IMR-90 (cell line): ENCODE measurements at places on chromosomes 12 and 14. TPM values are rescaled to one million over a fixed set of nuclear protein-coding genes. Genes with fewer than 3 reads are reported as not detected.

GRCh38 chr14:52272375-52272774, 4.9 kb downstream of the PTGDR start:
- no peak overlapping the region for H3K4me3 ChIP-seq
- peak; percentile 40 for DNase-seq
- no peak overlapping the region for H3K27ac ChIP-seq
- H3K27me3 ChIP-seq: peaks cover 29% of the 10 kb centered on the region
- peaks cover 4% of the 10 kb centered on the region; the same call in 1 of the 2 replicates for H3K4me1 ChIP-seq
- no peaks in the 10 kb centered on the region for H3K36me3 ChIP-seq

DNA sequence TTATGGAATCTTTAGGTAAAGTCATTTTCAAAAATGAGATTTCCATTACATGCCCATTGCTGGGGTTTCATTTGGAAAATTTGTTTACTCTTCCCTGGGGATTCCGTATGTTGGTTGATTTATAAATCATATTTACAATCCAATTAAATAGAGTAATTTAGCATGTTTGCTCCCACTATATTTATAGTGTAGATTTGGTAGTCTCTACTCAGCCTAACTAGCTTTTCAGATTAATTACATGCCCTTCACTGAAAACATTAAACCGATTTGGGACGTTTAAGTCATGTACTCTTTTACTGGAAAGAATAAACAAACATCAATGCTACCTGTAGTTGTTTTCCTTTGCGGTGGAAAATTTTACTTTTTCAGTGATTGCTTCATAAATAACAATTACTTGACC, 10.4 kb downstream of the PAX9 start:
- H3K4me1 ChIP-seq: no peaks in the 10 kb centered on the region
- DNase-seq: no peak
- H3K36me3 ChIP-seq: no peaks in the 10 kb centered on the region
- H3K4me3 ChIP-seq: no peak overlapping the region
- H3K27me3 ChIP-seq: peaks cover 6% of the 10 kb centered on the region
- no peak overlapping the region for H3K27ac ChIP-seq

DNA sequence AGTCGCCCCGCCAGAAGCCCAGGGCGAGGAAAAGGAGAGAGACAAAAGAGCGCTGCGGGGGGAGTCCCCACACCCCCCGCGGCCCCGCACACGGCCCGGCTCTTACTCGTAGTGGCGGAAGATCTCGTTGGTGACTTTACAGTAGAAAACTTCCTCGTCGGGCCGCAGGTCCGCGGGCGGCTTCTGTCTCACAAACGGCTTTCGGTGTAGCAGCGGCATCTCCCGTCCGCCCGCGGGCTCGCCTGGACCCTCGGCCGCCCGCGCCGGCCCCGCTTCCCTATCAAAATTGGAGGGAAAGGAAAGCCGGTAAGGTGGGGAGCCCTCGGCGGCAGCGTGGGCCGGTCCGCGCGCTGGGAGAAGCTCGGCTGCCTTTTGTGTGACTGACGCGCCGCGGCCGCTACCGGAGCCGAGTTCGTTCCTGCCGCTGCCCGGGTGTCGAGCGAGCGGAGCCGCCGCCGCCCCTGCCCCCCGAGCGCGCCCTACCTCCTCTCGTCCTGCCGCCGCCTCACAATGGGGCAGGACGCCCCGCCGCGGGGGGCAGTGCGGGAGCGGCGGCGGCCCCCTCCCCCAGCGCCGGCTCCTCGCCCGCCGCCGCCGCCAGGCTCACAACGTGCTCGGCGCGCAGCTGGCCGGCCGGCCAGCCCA, 652 bp downstream of the BAZ1A start:
- H3K27me3 ChIP-seq: no peaks in the 10 kb centered on the region
- peaks cover 2% of the 10 kb centered on the region; the same call in 1 of the 2 replicates for H3K36me3 ChIP-seq
- peaks cover 2% of the 10 kb centered on the region; the same call in 1 of the 2 replicates for H3K4me1 ChIP-seq
- peak overlapping the region; percentile 97 for H3K27ac ChIP-seq
- H3K4me3 ChIP-seq: peak overlapping the region; percentile 96
- DNase-seq: peak; percentile 49

DNA sequence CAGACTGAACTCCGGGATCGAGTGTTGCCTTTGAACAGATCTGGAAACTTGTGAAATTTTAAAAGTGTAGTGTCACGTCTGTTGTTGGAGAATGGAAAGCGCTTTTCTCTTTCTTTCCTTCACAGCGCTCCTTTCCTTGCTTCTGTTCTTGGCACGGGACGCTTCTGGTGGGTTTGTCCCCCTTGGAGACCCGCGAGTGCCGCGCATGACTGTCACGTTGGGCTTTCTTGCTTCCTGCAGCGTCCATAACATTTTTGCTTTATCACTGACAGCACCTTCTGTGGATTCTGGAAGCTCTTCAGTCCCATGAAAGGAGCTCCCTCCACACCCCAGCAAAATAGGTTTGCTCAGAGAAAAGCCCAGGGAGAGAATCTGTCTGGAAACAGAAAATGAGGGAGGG, 193.0 kb upstream of the TMEM132C start:
- H3K27me3 ChIP-seq: no peaks in the 10 kb centered on the region
- no peaks in the 10 kb centered on the region for H3K4me1 ChIP-seq
- H3K36me3 ChIP-seq: no peaks in the 10 kb centered on the region

- no peaks in the 10 kb centered on the region for H3K4me1 ChIP-seq
- H3K36me3 ChIP-seq: no peaks in the 10 kb centered on the region
- no peaks in the 10 kb centered on the region; the same call in 1 of the 2 replicates for H3K27me3 ChIP-seq
- DNase-seq: no peak
- no peak overlapping the region for H3K27ac ChIP-seq
Measured at GRCh38 chr12:23099604-23100003, 474.6 kb downstream of the ETNK1 start.

DNA sequence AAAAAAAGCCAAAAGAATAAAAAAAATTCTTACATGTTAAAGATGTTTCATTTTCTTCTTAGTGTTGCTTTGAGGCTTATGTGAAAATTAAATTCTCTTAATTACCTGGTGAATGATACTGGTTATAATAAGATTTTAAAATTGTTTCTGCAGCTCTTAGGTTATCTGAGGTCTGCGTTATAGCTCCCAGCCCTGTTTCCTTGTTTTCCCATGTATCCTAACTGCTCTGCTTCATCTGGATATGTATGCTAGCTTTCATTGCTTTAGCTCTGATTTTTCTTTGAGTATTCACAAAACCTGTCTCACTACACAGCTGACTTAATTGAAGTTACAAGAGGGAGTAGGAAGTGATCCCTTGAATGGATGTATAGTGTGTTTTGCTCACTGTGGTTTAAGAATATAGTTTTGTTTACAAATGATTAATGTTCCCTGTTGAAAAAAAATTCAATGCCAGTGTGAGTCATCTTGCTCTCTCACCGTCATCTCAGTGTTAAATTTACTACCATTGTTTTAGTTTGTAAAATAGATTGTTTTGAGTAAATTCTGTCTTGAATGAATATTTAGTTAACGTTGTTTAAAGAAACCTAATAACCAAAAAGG, 26.8 kb downstream of the CPSF6 start:
- H3K36me3 ChIP-seq: peaks cover 16% of the 10 kb centered on the region
- no peak overlapping the region for H3K27ac ChIP-seq
- no peak overlapping the region for H3K4me3 ChIP-seq
- H3K27me3 ChIP-seq: no peaks in the 10 kb centered on the region
- H3K4me1 ChIP-seq: peaks cover 4% of the 10 kb centered on the region

PMCH gene
- total RNA-seq: not detected in 2 replicates

STXBP6 gene
- 14.3 and 15.6 TPM in 2 replicates for total RNA-seq

SYNDIG1L gene
- total RNA-seq: not detected in 2 replicates
